ENCODE measurements at places on chromosomes 7 and 10. TPM values are rescaled to one million over a fixed set of nuclear protein-coding genes. Genes with fewer than 3 reads are reported as not detected.

GRCh38 chr10:125203186-125203800, 42.9 kb upstream of the CTBP2 start:
- no peak for DNase-seq

DNA sequence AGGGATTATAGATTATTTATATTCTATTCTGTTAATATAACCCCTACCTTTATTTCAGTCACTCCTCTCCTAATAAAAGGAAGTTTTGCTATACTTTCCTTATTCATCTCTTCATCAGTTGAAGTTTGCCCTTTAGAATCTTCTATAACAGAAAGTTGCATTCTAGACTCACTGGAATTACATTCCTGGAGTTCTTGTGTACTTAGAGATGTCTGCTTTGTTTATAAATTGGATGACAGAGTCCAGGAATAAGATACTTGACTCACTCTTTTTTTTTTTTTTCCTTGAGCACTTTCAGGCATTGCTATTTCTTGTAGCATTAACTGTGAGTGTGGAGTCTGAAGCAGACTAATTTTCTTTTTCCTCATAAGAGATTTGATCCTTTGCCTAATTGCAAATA, 640.8 kb downstream of the XPNPEP1 start:
- DNase-seq: no peak

The OR2A7 gene
- not detected for polyA plus RNA-seq

DNA sequence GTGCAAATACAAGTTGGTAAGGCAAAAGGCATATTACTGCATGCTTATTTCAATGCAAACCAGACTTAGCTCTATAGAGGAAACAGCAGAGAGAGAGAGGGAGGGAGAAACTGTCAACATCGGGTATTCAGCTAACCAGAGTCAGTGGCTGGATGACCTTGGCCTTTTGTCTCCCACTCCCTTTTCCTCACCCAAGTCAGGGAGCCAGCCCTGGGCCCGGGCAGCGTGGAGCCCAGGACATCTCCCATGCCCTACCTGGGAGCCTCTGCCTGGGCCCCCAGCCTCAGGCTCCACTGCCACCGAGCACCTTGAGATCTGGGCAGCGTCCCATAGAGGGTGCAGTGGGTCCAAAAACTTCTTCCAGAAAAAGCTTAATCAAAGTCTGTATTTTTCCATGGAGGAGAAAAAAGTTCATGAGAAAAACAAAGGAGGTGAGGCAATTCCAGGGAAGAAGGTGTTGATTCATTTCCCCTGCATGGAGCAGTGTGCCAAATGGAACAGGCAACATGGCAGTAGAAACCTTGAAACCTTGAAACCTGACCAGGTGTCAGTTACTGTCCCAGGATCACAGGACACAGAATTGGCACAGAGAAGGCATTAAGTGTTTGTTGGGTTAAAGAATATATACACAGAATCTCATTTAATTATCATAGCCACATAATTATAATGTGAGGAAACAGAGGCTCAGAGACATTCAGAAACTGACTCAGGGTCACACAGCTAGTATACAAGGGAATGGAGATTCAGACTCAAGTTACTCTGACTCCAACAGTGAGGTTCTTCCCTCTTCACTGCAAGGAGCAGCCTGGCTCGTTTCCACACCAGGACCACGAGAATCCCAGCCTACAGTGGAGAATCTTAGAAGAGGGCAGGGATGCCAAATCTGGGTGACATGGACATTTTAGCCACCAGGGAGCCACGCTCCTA, 5.8 kb upstream of the NCOA4 start:
- DNase-seq: no peak

The GSAP gene
- 19.1 TPM for polyA plus RNA-seq

DNA sequence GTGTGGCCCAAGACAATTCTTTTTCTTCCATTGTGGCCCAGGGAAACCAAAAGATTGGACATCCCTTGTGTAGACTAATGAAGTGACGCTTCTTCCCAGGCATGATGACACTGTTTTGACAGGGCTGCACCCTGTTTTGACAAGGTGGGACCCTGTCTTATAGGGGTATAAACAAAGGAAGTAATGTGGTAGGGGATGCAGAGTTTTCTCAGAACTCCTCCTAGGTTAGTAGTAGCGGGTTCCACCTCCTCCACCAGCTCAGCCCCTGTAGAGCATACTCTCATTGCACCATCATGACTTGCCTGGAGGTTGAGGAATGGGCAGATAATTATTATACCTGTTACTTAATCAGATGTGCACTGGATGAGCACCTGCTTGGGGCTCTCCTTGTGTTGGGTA, 123.1 kb downstream of the CCNY start:
- DNase-seq: no peak

DNA sequence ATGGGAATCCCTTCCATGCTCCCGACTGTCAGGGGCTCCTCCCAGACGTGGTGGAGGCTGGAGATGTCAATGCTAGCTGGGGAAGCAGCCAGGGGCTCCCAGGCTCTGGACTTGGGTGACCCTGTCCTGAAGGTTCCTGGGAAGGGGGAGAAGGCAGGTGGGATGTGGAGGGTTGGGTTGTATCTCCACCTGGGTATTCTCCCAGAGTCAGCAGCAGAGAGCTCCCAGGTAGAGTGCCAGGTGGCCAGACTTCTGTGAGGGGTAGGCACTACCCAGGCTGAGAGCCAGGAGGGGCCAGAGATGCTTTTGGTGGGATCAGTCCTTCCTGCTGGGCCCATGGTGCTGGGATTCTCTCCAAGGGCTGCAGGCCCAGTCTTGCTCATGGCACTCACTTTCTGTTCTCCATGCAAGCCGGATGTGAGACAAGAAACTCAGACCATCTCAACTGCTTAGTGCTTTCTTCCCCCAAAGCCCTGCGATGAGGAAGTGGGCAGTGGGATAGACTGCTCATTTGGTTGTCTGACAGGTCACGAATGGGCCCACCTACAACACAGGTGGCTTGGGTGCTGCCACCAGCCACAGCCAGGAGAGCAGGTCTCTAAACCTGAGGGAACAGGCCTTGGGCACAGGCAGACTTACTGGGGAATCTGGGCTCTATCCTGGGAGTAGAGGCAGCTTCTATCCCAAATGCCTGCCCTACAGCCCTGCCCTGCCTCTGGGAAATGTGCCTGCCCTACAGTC, 52.5 kb upstream of the CAMK2B start:
- DNase-seq: no peak

- no peak for DNase-seq
Measured at GRCh38 chr10:13091801-13092200, 8.2 kb upstream of the OPTN start.

- no peak for DNase-seq
Measured at GRCh38 chr10:70756700-70757360, 28.3 kb downstream of the TBATA start.

- peak; percentile 26 for DNase-seq
Measured at GRCh38 chr10:89793649-89794254, 92.4 kb downstream of the KIF20B start.

GRCh38 chr7:68245688-68246087, 1249.1 kb downstream of the TYW1 start:
- no peak for DNase-seq

DNA sequence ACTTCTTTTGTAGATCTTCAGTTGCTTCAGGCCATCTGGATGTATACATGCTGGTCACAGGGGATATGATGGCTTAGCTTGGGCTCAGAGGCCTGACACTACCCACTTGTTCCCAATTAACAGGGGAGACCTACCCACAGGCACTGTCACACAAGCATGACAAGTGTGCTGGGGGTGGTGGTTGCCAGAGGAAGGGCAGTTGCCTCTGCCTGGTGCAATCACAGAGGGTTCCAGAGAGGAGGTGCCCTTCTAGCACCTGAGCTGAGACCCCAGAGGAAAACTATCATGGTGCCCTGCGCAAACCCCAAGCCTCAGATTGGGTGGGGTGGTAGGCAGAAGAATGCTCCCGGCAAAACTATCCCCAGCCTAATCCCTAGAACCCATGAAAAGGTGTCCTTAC, 65.6 kb upstream of the NANOS1 start:
- no peak for DNase-seq

GRCh38 chr10:131970946-131971345, 10.8 kb downstream of the BNIP3 start:
- no peak for DNase-seq

GRCh38 chr7:95052566-95053094, 145.2 kb downstream of the PPP1R9A start:
- DNase-seq: no peak

GRCh38 chr10:46550076-46550790, 6.2 kb downstream of the GPRIN2 start:
- no peak for DNase-seq

DNA sequence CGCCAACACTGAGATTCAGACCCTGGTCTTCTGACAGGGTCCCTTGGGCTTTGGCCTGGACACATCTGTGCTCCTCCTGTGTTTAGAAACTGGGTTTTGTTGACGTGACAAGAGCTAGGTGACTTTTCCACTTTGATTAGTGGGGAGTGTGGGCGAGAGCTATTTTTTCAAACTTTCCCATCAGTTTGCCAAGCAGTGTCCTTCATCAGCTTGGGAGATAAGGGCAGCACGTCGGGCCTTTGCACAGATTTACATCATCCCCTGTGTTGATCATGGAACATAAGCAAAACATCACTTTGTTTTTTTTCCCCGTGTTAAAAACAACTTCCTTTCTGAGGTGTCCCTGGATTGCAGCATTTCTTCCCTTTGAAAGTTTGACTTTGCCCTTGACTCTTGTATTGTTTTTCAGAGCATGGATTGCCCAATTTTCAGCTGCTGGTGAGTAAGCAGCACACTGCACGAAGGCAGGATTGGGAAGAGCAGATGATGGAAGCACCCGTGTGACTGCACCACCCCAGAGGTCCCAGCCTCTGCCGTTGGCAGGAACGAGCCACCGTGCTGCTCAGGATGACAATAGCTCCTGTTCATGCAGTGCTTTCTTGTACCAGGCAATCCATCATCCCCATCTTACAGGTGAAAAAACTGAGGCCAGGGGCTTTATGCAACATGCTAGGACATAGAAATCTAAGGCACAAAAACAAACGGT, 6.4 kb upstream of the IGFBP1 start:
- no peak for DNase-seq

GRCh38 chr10:128870830-128871597, 596.0 kb upstream of the MGMT start:
- DNase-seq: no peak

- DNase-seq: no peak
Measured at GRCh38 chr10:47012214-47012613, 101.0 kb downstream of the PTPN20 start.

DNA sequence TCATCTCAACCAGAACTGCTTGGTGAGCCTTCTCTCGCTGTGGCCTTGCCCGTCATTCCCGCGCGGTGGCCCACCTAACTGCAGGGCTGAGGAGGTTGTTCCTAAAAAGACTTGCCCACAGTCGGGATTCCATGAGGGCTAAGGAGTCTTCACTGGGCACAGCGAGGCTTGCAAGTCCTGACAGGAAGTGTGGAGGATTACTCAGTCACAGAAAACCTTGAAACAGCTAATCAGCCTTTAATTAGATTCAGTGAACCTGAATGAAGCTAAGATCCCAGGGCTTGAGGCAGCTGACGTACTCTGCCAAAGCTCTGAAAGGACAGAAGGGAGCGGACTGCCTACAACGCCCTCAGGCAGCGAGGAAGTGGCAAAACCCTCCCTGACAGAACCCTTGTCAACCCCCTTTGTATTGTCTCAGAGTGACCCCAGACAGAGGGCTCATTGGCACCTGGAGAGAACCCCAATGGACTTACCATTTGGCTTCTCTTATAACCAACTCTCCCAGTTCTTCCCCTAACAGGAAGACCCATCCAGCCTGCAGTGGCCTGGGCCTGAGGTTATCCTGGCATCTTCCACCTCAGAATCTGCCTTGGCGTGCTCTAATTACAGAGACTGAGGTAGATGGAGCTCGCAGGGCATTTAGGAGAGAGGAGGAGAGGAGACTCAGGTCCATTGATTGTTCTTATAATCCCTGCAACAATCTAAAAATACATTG, 2.5 kb upstream of the LAMB4 start:
- DNase-seq: no peak

DNA sequence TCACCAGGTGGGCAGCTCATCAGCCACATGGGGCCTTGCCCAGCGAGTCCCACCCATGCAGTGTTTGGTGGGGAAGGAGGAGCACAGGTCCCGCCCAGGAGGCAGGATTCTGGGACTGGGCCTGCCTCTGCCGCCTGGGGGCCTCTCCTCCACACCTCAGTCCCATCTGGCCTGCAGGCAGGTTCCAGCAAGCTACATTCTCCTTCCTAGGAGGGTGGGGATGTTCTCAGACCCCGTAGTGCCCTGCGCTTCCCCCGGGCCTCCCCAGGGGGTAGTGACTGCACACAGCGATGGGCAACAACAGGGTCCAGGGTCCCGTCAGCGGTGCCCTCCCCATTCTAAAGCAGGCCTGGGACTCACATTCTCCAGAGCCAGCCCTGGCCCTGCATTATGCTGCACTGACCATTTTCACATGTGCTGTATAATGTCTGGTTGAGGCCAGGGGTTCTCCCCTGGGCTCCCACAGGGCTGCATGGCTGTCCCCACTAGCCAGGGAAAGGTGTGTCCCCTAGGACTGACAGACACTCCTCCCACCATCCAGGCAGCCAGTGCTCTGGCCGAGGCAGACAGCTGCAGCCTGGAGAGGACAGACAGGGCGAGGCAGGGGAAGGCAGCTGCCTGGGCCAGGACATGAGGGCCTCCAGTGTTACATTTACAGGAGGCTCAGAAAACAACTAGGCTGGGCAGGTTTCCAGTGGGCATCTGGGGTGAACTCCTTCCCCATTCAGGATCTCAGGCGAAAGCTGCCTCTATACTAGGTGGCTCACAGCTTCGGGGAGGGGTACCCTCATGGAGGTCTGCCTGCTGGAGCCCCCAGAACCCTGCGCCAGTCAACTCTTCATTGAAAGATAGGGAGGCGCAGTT, 9.3 kb downstream of the RASGEF1A start:
- DNase-seq: peak; percentile 1

The OPN4 gene
- not detected for polyA plus RNA-seq

The CLDN4 gene
- polyA plus RNA-seq: not detected

DNA sequence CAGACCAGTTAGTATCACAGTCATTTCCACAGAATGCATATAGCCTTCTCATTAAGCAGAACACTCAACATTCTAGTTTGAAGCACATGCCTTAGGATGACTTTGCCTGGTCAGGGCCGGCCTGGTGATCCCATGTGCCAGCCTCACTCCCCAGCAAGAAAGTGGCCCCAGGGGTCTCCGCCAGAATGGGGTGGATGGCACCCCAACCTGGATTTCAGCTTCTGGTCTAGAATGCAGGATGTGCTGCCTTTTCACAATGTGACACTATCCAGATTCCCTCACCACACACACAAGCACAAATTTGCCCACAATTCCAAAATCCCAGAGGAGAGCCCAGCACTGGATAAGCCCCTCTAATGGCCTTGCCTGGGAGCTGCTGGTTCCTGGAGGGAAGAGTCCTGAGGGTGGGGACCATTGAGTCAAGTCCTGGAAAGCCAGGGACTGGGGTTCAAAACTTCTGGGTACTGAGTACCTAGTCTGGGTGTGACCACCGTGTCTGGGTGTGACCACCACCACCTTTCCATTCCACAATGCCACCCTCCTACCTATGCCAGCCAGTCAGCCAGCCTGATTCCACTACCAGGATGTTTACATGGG, 41.5 kb upstream of the GPAM start:
- DNase-seq: no peak

GRCh38 chr10:114851336-114851735, 29.8 kb downstream of the FHIP2A start:
- no peak for DNase-seq

- no peak for DNase-seq
Measured at GRCh38 chr10:44963772-44964633, 4.4 kb downstream of the RASSF4 start.

GRCh38 chr10:21888959-21889358, 114.6 kb downstream of the DNAJC1 start:
- DNase-seq: no peak

The ZNF727 gene
- polyA plus RNA-seq: not detected

The ZMIZ1 gene
- 3.3 TPM for polyA plus RNA-seq

- DNase-seq: no peak
Measured at GRCh38 chr7:42883950-42884349, 27.9 kb downstream of the C7orf25 start.

Data from CD14-positive monocyte (primary cell).